ENCODE measurements at places on chromosomes 16 and 17. TPM values are rescaled to one million over a fixed set of nuclear protein-coding genes. Genes with fewer than 3 reads are reported as not detected.

- no peaks in the 10 kb centered on the region for H3K36me3 ChIP-seq
- peak; percentile 28 for DNase-seq
- H3K27me3 ChIP-seq, result no peaks in the 10 kb centered on the region
- H3K4me1 ChIP-seq, result peaks cover 16% of the 10 kb centered on the region
Measured at GRCh38 chr17:31533546-31534155, 142.2 kb downstream of the RAB11FIP4 start.

- no peak for DNase-seq
- H3K4me1 ChIP-seq, result no peaks in the 10 kb centered on the region
- H3K27ac ChIP-seq, result no peak overlapping the region
- no peak overlapping the region for H3K4me3 ChIP-seq
Measured at GRCh38 chr16:12951392-12951791, 50.0 kb downstream of the SHISA9 start.

DNA sequence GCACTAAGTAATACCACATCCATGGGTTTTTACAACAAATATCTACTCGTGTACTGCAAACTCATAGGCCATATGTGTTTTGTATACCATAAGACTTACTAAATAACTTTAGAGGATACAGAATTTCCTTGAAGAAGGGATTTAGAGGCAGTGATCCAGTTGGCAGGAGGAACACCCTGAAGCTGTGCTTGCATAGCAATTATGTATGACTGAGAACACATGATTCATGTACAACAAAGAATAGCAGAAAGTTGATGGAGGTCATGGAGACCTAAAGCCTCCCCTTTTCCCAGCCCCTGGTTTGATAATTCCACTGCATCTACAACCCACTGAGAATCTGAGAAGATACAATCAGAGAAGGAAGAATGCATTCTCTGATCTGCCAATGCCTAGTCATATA, 83.8 kb upstream of the PMFBP1 start:
- H3K4me3 ChIP-seq, result no peak overlapping the region
- no peak overlapping the region for H3K27ac ChIP-seq
- H3K36me3 ChIP-seq, result no peaks in the 10 kb centered on the region
- no peak for DNase-seq
- no peaks in the 10 kb centered on the region for H3K4me1 ChIP-seq

TGFB1I1 gene
- 0.32 TPM for total RNA-seq

DNA sequence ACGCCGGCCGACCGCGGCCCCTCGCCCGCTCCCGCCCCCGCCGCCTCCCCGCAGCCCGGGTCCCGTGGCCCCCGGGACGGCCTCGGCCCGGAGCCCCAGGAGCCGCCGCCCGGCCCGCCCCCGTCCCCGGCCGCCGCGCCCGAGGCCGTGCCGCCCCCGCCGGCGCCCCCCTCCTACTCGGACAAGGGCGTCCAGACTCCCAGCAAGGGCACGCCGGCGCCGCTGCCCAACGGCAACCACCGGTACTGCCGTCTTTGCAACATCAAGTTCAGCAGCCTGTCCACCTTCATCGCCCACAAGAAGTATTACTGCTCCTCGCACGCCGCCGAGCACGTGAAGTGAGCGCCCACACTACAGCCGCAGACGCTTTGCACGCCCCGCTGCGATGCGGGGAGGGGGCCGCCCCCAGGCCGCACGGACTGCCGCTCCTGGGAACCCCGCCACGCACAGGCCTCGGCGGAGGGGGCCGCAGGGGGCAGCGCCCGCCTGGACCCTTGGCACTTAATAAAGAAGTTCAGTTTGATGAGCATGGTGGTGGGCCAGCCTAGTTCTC, 35.5 kb upstream of the ZC3H18 start:
- peak overlapping the region; percentile 80 for H3K4me3 ChIP-seq
- peak overlapping the region; percentile 79 for H3K27ac ChIP-seq
- peaks cover 2% of the 10 kb centered on the region for H3K27me3 ChIP-seq
- peak; percentile 42 for DNase-seq
- peaks cover 9% of the 10 kb centered on the region for H3K4me1 ChIP-seq

GRCh38 chr16:73311857-73312723, 264.2 kb upstream of the ZFHX3 start:
- no peaks in the 10 kb centered on the region for H3K27me3 ChIP-seq
- no peak overlapping the region for H3K27ac ChIP-seq
- DNase-seq, result no peak
- H3K36me3 ChIP-seq, result no peaks in the 10 kb centered on the region

- H3K36me3 ChIP-seq, result no peaks in the 10 kb centered on the region
- DNase-seq, result no peak
- no peak overlapping the region for H3K27ac ChIP-seq
- H3K4me3 ChIP-seq, result no peak overlapping the region
- H3K4me1 ChIP-seq, result no peaks in the 10 kb centered on the region
Measured at GRCh38 chr17:16939208-16939576, 32.7 kb downstream of the TNFRSF13B start.

DNA sequence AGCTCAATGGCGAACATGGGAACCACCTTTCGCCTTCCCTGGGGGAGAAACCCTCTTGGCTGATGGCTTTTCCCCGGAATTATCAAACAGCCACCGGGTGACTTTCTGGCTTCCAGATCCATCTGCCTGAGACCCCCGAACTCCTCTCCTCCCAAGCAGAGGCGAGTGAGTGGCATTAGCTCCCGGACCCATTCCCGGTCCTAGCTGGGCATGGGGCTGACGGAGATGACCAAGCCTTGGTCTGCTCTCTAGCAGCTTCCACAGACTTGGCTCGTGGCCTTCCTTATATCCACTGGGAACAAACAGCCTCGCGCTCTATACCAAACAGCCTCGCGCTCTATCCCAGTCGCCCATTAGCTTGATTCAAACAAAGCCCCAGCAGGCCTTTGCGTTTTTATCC, 62.4 kb downstream of the CCDC182 start:
- peaks cover 2% of the 10 kb centered on the region for H3K36me3 ChIP-seq
- no peak overlapping the region for H3K27ac ChIP-seq
- H3K4me1 ChIP-seq, result no peaks in the 10 kb centered on the region
- H3K4me3 ChIP-seq, result no peak overlapping the region
- no peaks in the 10 kb centered on the region for H3K27me3 ChIP-seq

DNA sequence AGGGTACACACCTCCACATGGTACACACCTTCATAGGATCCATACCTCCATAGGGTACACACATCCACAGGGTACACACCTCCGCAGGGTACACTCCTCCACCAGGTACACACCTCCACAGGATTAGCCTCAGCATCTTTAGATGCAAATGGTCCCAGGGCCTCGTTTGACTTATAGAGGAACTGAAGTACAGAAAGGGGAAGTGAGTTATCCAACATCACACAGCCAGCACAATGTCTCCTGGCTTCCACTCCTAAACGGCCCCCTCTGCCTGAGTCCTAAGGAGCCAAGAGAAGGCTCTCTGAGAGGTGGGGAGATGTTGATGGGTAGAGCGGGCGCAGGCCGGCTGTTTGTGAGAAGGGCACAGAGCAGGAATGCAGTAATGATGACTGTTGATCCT, 12.0 kb downstream of the FOXN1 start:
- H3K27me3 ChIP-seq, result no peaks in the 10 kb centered on the region
- H3K4me3 ChIP-seq, result no peak overlapping the region
- H3K36me3 ChIP-seq, result no peaks in the 10 kb centered on the region
- peaks cover 2% of the 10 kb centered on the region for H3K4me1 ChIP-seq
- no peak for DNase-seq
- no peak overlapping the region for H3K27ac ChIP-seq

TEKT5 gene
- total RNA-seq, result not detected

DNA sequence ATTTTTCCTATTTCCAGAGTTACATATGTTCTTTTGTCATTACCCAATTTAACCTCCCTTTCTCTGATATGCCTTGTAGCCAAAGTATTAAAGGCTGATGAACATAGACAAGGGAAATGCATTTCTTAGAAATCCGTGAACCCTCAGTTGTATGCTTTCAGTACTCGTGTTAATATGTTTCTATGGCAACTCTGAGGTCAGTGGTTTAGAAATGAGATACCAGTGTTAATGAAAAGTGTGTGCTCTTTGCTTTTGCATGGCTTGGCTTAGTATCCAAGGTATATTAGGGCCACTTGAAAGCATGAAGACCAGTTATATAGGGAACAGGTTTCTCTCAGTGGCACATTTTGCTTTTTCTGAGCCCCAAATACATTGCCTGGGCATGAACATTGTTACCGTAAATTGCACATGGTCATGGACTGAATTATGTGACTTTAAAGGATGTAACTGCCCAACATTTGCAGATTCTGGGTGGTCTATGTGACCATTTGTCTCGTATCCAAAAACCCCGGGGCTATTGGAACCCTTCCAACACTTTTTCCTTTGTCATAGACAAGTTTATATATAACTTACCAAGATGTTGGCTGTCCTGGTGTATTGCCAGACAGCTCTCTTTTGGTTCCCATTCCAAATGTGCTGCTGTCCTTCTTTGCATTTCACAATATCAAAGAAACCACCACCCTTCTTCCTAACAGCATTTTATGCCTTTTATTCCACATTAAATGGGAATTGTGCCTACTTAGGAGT, 17.5 kb downstream of the ABHD15 start:
- H3K27me3 ChIP-seq, result no peaks in the 10 kb centered on the region
- DNase-seq, result no peak
- no peak overlapping the region for H3K4me3 ChIP-seq
- H3K36me3 ChIP-seq, result no peaks in the 10 kb centered on the region
- H3K27ac ChIP-seq, result no peak overlapping the region

- H3K4me1 ChIP-seq, result no peaks in the 10 kb centered on the region
- DNase-seq, result no peak
- H3K27ac ChIP-seq, result no peak overlapping the region
- no peak overlapping the region for H3K4me3 ChIP-seq
- no peaks in the 10 kb centered on the region for H3K27me3 ChIP-seq
Measured at GRCh38 chr16:59046335-59046734, 312.2 kb upstream of the GOT2 start.

CES5A gene
- not detected for total RNA-seq

MON1B gene
- 65.3 TPM for total RNA-seq

DNA sequence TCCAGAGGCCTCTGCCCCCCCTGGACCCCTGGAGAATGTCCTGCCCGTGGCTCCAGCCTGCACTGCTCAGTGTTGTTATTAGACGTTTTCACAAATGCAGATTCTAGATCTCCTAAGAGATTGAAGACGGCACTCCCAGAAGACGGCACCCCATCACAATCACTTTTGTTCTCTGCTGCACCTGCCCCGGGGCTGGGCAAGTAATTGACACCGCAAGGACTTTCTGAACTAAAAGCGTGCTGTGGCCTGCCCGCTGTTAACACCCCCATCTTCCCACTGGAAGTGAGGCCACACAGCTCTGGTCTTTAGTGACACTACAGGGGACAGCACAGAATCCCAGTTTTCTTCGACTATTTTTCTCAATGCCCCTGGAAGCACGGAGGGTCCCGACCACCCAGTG, 256.9 kb downstream of the ENGASE start:
- H3K4me1 ChIP-seq, result no peaks in the 10 kb centered on the region
- no peak overlapping the region for H3K4me3 ChIP-seq
- peaks cover 37% of the 10 kb centered on the region for H3K27me3 ChIP-seq
- H3K36me3 ChIP-seq, result no peaks in the 10 kb centered on the region
- no peak for DNase-seq

FBXL16 gene
- 3.2 TPM for total RNA-seq
